ENCODE measurements at places on chromosomes 3 and 15.

- no peak for DNase-seq
Measured at GRCh38 chr15:90561344-90562244, 31.9 kb downstream of the CRTC3 start.

- DNase-seq, result no peak
Measured at GRCh38 chr15:74458473-74458872, 2.5 kb downstream of the UBL7 start.

GRCh38 chr15:29379647-29380046 is 110.0 kb upstream of the NSMCE3 start:
- DNase-seq, result no peak

DNA sequence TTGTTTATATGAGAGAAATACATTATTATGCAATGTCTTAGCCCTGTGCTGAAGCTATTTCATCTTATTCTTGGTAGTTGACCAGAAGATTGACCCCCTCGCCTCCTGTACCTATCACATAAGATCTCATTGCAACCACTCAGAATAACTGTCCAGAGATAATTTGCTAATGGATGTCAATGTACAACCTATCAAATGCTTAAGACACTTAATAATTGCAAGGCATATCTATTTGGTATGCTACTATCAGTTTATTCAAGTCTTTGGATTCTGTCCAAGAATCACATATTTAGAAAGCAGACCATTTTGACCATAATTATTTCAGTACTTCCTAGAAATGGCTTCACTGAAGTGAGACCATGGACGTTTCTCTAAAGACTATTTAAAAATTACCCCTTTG is 241.6 kb downstream of the GAP43 start:
- DNase-seq, result no peak

GRCh38 chr15:78063217-78063616 is 14.3 kb downstream of the TBC1D2B start:
- DNase-seq, result no peak

- DNase-seq, result no peak
Measured at GRCh38 chr15:61556037-61556648, 327.0 kb upstream of the RORA start.

DNA sequence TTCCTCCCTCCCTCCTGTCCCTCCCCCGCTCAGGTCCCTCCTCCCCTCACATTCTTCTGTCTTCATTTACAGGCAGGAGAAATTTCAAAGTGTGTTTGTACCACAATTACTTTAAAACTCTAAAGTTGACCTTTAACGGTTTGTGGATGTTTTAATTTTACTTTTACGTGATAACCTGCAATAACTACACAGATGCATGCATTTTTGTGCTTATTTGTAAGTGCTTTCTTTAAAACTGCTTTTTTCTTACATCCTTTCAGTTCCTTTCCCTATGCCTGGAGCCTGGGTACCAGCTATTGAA is 51.8 kb upstream of the CGNL1 start:
- DNase-seq, result no peak

- DNase-seq, result no peak
Measured at GRCh38 chr3:121979734-121980449, 42.2 kb downstream of the ILDR1 start.

DNA sequence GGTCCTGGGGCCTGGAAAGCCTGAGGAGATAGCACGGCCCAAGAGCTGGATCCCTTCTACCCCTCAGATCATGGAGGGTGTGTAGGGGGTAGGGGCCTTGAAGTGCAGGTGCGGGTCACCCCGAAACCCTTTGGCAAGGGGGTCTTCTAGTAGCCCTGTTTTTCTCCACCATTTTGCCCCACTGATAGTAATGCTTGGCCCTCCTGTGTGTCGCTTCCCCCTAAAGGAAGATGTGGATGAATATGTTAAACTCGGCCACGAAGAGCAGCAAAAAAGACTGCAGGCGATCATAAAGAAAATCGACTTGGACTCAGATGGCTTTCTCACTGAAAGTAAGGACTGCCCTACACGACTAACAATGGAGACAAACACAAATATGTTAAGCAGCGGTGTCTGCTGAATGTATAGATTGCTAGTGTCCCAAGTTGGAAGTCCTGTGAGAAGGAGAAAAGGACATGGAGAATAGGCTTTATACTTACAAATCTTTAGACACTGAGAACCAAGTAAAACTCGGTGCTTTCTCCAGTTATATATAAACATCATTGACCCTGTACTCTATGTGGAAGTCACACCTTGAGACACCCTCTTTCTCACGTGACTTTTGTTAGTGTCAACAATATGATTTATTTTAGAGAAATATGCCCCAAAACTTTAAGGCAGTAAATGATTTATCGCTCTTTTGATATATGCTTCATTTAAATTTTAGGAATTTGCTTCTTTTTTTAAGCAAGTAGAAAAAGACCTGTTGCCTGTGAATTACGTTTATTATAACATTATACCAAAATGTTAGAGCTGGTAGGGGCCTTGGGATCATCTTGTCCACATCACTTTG is 802 bp downstream of the RCN2 start:
- DNase-seq, result no peak

- DNase-seq, result no peak
Measured at GRCh38 chr3:45082142-45082538, 56.0 kb downstream of the CLEC3B start.

DNA sequence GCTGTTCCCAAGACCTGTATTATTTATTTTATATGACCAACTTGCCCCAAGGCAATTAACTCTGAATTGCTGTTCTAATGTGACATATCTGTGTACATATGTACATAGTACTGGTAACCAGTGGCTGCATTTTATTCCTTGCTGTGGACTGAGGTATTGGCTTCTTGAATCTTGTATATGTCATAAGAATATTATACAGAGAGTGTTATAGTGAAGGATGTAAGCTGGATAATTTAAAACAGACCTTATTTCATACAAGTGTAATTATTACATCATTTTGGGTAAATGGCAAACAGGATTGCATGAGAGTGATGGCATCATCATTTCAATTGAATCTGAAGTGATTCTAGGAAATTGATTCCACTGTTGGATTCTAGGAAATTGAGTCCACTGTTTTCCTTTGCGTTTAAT is 32.9 kb downstream of the B3GALNT1 start:
- no peak for DNase-seq

GRCh38 chr3:133192363-133192945 is 154.3 kb downstream of the TMEM108 start:
- DNase-seq, result no peak

DNA sequence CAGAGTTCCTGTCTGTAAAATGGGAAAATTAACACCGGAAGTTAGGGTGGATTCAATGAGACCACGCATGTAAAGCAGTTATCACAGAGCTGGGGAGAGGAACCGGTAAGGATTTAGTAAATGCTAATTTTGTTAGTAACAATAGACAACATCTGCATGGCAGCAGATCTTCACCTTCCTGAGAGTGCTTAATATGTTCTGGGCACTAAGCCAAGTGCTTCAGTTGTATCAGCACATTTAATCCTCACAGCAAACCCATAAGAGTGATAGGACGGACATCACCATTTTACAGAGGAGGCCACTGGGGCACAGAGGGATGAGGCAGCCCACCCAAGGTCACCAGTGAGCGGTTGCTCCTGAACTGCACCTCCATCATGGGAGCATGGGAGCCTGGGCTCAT is 189.4 kb downstream of the WNT5A start:
- no peak for DNase-seq

DNA sequence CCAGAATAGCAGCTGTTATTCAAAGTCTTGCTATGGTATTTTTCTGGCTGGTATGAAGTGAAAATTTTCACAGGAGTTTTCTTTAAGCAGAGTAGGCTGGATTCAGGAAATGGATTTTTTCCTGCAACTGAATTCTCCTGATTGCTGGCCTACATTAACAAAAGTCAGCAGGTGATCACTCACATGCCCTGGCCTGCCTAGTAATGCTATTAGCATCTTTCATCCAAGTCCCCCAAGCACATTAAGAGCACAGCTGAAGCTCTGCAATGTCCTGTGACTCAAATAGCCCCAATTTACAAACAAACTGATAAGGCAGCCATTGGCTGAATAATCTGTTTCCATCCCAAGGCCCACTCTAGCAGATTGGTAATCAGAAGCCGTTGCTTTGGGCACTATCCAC is 688.3 kb upstream of the LMCD1 start:
- no peak for DNase-seq

GRCh38 chr3:123392871-123393620 is 55.8 kb downstream of the ADCY5 start:
- no peak for DNase-seq

- DNase-seq, result no peak
Measured at GRCh38 chr3:153032891-153033290, 129.1 kb upstream of the RAP2B start.

DNA sequence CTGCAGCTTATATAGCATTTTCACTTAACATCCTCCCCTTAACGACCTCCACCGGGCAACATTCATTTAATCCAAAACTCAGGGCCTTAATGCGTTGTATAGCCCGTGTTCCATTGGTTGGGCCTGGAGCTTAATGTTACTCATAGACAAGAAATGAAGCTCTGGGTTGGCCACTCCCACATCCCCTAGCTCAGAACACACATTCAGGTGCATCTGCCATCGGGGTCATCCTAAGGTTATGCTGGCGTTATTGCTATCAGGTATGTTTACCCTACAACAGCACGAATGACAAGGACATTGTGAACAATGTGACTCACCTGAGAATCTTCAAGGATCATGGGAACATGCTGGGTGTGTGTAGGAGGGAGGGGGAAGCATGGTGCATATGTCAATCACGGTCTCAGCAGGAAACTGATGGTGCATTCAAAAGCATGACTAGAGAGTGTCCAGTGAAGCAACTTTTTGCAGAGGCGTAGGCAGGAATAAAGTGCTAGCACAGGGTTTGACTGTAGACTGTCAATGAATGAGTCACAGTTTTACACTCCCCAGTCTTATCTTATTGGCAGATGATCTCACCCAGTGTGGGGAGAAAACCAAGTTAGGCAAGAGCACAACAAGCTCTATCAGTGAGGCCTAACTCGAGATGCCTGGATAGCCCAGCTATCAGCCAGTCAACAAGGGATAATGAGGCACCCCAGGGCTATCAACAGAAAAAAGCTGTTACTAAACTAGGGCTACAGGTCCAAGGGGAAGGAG is 402.1 kb upstream of the MCTP2 start:
- DNase-seq, result no peak

DNA sequence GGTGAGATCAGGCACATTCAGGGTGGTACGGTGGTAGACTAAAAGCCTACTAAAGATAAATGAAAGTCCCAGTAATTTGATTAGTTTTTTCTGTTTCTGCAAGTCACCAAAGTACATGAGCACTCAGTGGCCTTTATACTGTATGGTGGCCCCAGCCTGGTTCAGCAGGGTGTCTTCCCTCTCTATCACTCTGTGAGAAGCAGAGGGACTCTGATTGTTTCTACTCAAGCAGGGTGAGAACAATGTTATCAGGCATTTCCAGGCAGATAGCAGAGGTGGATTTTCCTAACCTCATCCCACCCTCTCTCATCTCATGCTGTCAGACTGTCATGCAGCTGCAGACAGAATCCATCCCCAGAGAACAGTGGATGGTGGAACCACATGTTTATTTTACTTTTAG is 71.5 kb upstream of the BFSP2 start:
- DNase-seq, result no peak

Measured in effector memory CD8-positive, alpha-beta T cell (primary cell).